NB4 (cell line): ENCODE measurements at places on chromosomes 6 and 20.

DNA sequence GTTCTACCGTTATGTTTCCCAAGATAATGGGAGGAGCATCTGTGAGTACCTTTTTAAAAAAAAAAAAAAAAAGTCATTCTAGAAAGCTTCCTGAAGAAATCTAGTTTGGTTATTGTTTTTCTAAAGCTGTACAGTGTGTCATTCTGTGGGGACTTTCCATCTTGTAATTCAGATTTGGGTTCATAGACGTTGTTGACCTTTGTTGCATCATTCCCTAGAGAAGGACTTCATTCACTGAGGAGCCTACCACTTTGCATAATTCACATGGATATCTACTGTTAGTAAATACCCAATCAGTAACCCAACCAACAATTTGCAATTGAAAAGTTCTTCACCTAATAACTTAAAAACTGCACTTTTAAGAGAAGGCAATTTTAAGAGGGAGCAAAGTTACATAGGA lies 60.1 kb downstream of the RPP40 start:
- no peak for DNase-seq

- DNase-seq: peak; percentile 14
Measured at GRCh38 chr20:1130058-1130694, 11.8 kb downstream of the PSMF1 start.

- DNase-seq: no peak
Measured at GRCh38 chr20:57212534-57213276, 53.7 kb downstream of the BMP7 start.

- DNase-seq: peak; percentile 45
Measured at GRCh38 chr6:28841290-28841689, 82.5 kb downstream of the TRIM27 start.

DNA sequence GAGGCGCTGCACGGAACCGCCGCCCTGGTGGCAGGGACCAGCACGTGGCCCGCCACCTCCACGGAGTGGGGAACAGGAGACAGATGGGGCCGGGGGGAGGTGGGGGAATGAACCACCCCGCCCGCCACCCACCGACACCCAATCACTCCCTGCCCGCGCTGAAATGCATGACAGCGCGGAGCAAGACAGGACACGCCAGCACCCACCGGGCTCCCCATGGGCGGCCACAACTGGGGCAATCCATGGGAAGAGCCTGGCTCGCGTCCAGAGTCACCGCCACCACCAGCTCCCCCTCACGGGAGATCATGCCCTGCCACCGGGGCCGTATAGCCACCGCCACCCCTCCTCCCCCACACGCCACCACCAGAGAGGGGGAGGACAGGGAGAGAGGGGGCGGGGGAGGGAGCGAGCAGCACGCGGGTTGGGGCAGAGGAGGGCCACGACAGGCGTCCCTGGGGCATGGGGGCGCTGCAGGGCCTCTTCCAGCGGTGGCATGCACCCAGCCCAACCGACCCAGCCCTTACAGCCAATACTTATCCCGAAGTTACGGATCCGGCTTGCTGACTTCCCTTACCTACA lies 744.3 kb upstream of the DEFB115 start:
- DNase-seq: no peak

DNA sequence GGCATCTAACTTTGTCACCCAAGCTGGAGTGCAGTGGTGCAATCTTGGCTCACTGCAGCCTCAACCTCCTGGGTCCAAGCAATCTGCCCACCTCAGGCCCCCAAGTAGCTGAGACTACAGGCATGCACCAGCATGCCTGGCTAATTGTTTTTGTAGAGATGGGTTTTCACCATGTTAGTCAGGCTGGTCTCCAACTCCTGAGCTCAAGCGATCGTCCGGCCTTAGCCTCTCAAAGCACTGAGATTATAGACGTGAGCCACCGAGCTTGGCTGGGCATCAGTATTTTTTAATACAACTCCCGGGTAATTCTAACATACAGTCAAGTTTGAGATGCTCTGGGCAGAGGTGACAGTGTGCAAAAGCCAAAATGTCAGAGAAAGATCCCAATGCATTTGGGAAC lies 73.5 kb downstream of the NFATC2 start:
- no peak for DNase-seq

- DNase-seq: no peak
Measured at GRCh38 chr6:96844530-96844929, 7.3 kb upstream of the GPR63 start.

DNA sequence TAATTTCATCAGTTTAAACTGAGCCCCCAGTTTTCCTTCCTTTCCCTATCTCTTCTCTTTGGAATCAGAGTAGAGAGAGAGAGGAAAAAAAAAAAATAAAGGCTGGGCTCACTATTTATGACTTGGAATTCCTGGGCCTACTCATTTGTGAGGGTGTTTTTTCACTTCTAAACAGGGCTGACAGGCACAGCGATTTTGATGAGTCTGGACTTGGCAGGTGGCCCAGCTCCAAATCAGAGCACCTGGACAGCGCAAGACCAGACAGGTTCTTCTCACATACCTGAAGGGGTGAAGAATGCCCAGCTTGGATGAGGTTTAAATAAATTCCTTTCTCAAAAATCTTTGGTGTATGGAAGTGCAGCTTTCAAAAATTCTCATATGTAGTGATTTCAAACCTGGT lies 122.2 kb downstream of the KIF13A start:
- DNase-seq: no peak

- peak; percentile 72 for DNase-seq
Measured at GRCh38 chr6:40912158-40912946, 126.7 kb downstream of the UNC5CL start.

DNA sequence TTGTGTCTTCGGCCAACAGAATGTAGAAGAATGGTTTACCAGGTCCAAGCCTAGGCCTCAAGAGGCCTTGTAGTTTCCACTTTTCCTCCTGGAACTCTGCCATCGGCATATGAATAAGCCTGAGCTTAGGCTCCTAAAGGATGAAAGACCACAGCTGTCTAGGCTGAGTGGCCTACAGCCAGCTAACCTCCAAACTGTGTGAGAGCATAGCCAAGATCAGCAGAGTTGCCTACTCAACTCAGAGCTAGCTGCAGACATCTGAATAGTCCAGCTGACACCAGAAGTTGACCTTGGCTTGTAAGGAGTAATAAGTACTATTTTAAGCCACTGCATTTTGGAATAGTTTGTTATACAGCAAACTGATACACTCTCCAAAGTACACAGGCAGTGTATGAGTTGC lies 52.6 kb upstream of the SMIM29 start:
- DNase-seq: no peak

DNA sequence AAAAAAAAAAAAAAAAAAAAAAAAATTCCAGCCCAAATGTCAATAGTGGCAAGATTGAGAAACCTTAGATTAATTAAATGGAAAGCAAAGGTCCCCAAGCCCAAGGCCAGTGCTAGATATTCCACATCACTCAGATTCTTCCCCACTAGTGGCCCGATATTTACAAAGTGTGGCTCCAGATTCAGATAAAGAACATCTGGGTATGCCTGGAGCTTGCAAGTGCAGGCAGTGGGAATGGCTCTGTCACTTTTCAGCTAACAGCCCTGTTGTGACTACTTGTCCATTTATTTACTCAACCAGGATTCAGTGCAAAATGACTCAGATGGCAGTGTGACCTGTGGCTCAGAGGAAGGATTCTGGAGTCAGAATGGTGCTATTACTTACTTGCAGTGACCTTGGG lies 8.2 kb upstream of the KCNB1 start:
- no peak for DNase-seq

DNA sequence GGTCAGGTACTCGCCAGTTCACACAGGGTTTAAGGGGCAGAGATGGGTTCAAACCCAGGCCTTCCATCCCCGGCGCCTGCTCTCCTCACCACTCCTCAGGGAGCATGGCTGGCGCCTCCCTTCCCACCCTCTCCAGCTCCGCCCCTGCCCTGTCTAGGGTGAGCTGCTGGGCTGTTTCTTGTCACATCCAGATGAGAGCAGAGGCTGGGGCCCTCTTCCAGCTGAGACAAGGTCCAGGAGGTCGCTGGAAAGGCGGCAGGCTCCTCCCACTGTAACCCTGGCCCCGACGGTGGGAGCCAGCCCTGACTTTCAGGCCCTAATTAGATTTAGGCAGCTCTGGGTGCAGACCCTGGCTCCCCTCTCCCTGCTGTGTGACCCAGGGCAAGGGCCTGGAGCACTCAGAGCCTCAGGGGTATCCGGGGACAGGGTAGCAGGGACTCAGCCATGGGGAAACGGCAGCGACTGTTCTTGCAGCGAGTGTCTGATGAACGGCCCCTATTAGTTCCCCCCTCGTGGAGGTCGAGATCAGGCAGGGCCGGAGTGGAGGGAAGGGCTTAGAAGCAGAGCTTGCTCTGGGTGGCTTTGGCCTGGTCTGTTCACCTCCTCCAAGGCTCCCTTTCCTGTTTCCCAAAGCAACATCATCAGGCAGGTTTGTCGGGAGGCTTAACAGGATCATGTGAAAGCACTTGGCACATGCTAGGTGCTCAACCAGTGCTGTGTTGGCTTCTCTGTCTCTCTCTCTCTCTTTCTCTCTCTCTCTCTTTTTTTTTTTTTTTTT lies 33.4 kb downstream of the SNAI1 start:
- no peak for DNase-seq

- DNase-seq: peak; percentile 13
Measured at GRCh38 chr20:61861054-61861841, 204.4 kb downstream of the TAF4 start.
